Heart right ventricle (tissue), 16 donors: ENCODE measurements at places on chromosomes 5 and 9.

- no peak for DNase-seq
Observed at GRCh38 chr5:151034422-151035379, 14.3 kb downstream of the GPX3 start.

GRCh38 chr5:76789991-76790581 lies 28.7 kb upstream of the F2RL1 start:
- DNase-seq, result no peak

DNA sequence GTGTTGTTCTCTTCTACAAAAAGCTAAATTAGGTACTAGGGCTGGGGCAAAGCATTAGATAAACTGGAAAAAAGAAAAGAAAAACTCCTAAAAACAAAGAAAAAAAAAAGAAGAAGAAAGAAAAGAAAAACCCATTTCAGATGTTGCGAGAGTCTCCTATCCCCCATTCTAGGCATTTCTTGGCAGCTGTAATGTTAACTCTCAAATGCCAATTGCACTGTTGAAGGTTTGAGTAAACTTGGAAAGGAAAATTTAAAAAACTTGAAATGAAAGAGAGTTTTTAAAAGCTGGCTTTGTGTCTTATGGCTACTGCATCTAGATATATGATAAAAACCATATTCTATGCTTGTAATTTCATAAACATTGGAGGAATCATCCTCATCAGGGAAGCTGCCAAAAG lies 34.6 kb upstream of the CTSV start:
- no peak for DNase-seq

- no peak for DNase-seq
Observed at GRCh38 chr9:124343533-124344290, 71.5 kb downstream of the PSMB7 start.

DNA sequence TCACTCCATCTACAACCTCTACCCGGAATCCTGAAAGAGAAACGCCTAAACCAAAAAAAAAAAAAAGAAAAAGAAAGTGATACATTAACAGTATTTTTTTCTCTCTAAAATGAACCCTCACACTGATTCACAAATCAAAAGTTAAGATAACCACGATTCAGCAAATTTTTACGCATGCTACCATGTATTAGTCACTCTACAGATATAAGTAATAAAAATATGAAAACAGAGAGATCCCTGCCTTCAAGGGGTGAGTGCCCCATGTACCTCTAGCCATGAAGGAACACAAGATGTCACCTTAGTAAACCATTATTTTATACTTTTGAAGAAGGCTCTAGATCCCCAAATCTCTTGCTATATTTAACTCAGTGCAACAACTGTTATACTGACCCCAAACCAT lies 33.4 kb downstream of the CEMIP2 start:
- no peak for DNase-seq
